ENCODE measurements at places on chromosomes 4 and X.

DNA sequence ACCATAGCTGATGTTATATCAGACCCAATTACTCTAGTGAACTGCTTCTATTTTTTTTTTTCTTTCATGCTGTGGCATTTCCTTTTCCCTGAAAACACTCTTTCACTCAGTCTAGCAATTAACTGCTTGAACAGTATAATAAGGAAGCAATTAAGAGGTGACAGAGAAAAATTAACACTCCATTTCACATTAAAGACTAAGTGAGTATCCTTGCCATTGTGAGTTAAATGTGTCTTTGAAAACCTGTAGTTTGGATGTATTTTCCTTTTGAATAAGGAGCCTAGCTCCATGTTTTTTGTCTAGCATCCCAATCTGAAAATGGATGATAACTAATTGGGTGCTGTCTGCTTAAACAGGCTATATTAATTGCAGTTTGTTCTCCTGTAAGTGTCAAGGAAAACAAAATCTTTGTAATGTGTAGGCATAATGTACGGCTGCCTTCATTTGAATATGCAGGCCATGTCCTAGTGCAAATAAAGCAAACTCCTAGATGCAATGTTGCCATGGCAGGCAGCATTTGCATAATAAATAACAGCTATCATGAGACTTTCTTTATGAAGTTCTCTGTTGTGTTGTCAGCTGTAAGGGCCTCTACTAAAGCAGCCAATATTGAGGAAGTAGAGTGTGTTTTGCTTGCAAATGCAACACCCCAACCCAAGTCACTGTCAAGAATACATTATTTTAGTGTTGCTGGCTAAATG is 416.7 kb downstream of the ZIC3 start:
- DNase-seq, result no peak

- DNase-seq, result no peak
Observed at GRCh38 chr4:110982486-110982885, 359.6 kb upstream of the PITX2 start.

GRCh38 chr4:23234018-23234417 is 541.3 kb downstream of the GBA3 start:
- no peak for DNase-seq

DNA sequence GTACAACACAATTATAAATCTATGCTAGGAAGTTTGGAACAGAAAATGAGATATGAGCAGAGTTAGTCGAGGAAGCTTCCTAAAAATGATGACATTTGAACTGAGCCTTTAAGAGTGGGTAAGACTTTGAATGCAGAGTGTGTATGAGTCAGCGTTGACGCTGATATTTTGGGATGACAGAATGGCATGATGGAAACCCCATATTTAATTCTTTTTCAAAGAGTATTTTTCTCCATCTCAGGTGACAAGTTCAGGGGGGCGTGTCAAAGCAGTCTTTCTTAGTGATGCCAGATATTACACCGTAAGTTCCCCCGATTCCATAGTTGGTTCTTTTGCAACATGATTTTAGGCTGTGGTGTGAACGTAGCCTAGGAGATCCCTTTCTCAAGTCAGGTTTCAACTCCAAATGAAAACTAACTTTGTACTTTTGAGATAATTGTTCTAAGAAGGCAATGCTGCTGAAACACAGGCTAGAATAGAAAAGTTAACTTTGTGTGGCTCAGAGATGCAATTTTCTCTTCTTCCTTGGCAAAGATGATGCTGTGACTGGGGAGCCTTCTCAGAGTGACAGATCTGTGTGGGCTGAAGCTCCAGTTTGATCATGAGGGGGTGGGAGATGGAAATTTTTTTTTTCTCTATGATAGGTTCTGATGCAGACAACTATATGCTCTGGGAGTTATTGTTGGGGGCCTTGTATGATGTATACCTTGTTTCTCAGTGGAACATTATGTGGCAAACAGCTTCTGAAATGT is 59.2 kb downstream of the GLUD2 start:
- no peak for DNase-seq

DNA sequence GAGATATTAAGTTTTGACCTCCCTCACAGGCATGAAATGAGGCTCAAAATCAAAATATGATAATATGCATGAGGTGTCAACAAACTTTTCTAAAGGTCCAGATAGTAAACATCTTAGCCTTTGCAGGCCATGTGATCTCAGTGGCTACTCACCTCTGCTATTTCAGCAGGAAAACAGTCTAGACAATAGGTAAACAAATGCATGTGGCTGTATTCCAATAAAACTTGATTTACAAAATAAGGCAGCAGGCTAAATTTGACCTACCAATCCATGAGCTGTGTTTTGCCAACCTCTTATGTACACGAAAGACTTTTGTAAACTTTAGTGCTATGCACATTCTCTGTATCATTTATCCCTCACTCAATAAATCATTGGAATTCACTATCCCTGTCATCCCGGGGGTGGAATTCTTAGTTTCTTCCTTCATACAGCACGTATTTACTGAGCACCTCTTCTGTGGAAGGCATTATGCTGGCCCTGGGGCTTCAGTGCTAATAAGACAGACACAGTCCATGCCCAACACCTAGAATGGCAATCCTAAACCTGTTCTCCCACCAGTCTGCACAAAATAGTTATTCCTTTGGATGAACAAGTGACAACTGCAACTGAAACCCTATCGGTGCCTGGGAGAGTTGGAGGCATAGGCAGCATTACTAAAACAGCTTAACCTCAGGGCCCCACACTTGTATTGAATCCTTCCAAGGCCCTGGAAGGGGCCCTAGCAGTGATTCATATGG is 19.9 kb downstream of the MAGEB17 start:
- no peak for DNase-seq

DNA sequence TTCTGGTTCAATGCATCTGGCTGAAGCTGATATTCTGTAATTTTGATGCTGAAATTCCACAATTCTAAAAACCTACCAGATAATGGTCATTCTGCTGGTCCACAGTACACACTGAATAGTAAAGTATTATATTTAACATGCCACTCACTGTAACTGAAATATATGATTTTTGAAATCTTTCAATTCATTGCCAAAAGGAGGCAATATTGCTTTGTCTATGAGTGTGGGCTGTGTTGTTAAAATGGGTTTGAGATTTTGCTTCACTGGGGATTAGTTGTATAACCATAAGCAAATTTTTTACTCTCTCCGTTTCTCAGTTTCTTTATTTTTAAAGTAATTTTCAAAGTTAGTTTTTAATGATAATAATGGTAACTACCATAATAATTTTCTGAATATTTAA is 1404.1 kb upstream of the IGFBP7 start:
- no peak for DNase-seq
